Activated T-cell treated with anti-CD3 and anti-CD28 coated beads for 1 hour (primary cell): ENCODE measurements at places on chromosomes 3 and 15.
A peak's percentile ranks its signal among the peaks of the same experiment; 100 is the strongest.

GRCh38 chr15:79989682-79990081 is 18.7 kb upstream of the BCL2A1 start:
- DNase-seq, result no peak

DNA sequence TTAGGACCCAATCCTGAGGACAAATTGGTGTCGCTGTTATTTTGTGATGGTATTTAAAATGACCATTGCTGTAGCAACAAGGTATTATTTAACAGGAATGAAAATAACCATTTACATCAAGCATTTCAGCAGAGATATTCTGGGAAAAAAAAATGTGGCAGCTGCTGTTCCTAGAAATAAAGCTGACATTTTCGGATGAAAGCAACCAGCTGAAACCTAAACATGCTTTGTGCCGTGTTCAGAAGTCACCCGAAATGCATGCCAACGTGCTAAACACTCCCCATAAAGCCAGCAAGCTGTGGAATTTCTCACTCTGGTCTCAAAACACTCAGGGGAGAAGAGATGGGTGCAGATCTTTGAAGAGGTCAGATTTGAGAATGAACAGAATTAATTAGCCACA is 31.5 kb upstream of the TAFA4 start:
- DNase-seq, result no peak

- DNase-seq, result peak; percentile 26
These were observed 46.8 kb upstream of the SLC6A1 start for GRCh38 chr3:10945683-10946287.

GRCh38 chr3:142724682-142725356 is 985 bp downstream of the TRPC1 start:
- peak; percentile 3 for DNase-seq

DNA sequence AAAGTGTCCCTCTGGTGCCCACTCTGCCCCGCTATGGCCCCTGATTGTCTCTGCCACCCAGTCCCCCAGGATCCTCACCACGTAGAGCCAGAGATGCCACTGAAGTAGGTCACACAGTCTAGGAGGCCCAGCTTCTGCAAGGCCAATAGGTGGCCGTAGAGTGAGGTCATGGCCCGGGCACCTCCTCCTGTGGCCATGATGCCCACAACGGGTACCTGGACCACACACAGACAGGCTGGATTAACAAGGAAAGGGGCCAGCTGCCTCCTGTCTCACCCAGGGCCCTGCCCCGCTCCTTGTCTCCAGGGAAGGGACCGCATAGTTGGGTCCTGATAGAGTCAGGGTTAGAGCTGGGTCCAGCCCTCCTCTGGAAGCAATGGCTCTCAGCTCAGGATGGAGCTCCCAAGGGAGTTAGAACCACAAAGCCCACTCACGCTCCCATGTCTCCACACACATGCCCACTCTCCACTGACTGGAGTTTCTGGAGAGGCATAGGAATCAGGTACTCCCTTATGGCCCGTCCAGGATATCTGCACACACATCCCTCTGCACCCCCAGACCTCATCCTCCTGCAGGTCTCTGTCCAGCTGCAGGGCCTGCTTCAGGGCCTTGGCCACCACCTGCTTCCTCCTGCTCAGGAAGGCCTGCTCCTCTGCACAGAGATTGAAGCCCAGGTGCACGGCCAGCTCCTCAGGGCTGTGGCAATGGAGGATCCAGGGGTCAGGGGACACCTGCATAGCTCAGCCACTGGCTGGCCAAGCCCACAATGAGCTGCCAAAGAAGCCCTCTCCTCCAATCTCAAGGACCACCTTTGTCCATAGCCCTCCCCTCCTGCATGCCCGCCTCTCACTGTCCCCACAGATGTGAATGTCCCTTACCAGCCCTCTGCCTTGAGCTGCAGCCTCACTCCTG is 13.2 kb downstream of the PLA2G4D start:
- no peak for DNase-seq

- no peak for DNase-seq
These were observed 9.0 kb downstream of the APOD start for GRCh38 chr3:195574497-195575304.

DNA sequence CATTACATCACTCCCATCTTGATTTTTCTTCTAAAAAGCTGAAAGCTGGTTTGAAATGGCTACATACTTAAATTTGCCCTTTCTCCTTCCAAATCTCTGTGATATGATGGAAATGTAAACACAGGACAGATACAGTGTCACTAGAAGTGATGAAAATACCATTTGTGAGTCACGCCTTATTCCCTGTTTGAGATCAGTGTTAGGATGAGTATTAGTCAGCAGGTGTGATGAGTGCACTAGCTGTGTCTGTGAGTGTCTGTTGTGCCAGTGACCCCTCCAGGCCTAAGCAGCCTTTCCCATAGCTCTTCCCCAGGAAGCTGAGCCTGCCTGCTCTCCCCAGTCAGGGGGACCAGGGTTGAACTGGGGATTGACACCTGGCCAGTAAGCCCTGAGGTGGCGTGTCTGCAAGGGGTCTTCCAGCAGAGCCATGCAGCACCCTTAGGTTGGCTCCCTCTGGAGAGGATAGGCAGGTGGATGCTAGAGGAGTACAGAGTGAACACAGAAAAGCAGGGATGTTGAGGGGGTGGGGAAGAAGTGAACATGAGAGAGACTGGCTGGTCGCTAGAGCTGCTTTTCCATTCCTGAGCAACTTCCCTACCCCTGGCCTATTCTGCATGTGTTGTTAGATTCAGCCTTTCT is 92.0 kb downstream of the PDE8A start:
- DNase-seq, result no peak

GRCh38 chr15:91929509-91929908 is 76.0 kb downstream of the SLCO3A1 start:
- no peak for DNase-seq

GRCh38 chr3:90129730-90130129 is 1022.3 kb downstream of the EPHA3 start:
- DNase-seq, result no peak

DNA sequence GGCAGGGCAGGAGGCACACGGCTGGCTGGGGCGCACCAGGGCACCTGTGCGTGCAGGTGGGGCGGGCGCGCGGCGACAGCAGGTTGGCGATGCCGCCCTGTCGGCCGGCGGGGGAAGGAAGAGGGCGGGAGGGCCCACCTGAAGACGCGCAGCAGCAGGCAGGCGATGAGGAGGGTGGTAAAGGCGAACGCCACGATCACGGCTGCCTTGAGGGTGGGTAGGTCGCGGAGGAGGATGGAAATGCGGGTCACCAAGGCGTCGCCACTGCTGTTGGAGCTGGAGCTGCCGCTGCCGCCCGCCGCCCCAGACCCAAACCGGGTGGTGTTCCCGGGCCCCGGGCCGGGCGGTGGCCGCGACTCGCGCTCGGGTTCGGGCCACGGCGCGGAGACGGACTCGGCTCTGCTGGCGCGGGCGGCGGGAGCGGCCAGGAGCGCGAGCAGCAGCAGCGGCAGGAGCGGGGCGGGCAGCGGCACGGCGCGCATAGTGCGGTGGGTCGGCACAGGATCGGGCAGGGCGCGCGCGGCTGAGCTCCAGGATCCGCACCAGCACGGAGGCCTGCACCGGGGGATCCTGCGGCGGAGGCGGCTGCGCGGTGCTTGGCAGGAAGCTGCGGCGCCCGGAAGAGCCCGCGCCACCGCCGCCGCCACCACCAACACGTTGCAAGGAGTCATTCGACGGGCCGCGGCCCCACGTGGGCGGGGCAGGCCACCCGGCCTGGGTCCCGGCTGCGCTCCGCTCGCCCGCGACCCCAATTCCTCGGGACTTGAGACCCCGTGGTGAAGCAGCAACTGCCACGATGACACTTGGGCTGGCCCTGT is at the start of gene FAM174B:
Gene FAM174B (minus strand): TSS at position 598 of the 818 bp plus-strand sequence.
- DNase-seq, result peak; percentile 12

- no peak for DNase-seq
These were observed 1071.9 kb downstream of the IGSF11 start for GRCh38 chr3:117962750-117963149.

- no peak for DNase-seq
These were observed 101.3 kb upstream of the EIF1B start for GRCh38 chr3:40208251-40208650.
